ENCODE measurements at places on chromosomes 12 and 14.

DNA sequence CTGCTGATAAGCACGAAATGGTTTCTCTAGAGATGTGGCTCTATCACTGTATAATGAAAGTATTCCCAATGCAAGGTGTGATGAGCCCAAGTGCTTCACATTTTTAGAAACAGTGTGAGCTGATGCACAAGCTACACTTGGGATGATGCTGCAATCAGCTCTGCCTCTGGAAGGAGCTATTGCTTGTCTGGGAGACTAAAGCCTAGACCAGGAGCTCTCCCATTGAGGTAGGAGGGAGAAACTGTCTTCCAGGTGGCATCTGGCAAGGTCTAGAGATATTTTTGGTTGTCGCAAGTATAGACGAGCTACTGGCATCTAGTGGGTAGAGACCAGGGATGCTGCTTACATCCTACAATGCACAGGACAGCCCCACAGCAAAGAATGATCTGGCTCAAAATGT, 42.0 kb downstream of the HECTD4 start:
- no peak for DNase-seq

GRCh38 chr12:7035463-7035862, 17.2 kb upstream of the LPCAT3 start:
- DNase-seq: no peak

DNA sequence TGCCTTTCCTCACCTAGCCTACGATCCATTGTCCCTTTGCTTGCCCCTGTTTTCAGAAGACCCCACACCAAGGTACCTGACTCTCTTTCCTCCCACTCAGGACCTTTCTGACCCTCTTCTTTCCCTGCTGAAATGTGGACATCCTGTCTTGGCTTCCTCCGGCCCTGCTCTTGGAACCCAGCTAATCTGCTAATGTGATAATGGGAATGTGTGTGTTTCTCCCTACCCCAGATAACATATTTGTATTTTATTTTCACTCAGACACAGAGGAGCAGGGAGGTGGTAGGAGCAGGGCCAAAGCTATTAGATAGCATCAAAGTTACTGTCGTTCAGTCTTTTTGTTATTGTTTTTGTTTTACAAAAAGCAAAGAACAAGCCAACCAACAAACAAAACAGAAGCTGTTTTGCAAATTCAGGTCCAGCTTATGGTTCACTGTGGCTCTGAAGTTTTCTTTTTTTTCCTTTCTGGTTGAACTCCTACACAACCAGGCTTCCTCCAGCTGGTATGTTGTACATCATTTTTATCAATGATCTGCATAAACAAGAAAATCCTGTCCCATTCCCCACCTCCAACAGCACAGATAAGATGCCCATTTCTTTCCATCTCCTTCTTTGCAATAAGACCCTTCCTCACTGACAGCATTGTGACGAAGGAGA, 137.3 kb downstream of the C12orf75 start:
- no peak for DNase-seq

DNA sequence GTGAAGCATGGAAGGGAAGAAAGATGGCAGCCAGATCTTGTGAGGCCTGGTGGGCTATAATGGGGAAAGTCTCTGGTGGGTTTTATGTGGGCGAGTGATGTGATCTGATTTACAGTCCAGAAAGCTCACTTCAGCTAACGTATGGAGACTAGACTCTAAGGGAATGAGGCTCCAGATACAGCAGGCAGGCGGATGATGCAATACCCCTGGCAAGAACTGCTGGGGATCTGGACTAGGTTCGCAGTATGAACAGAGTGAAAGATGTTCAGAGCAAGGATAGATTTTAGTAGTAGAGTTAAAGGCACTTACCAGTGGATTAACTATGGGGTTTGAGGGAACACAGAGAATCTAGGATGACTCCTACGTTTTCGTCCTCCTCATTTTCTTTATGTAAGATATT, 253.1 kb downstream of the ANO2 start:
- DNase-seq: no peak

- no peak for DNase-seq
These were observed 7.8 kb upstream of the NEK9 start for GRCh38 chr14:75134644-75135043.
